ENCODE measurements at places on chromosomes 1 and 21. TPM values are rescaled to one million over a fixed set of nuclear protein-coding genes. Genes with fewer than 3 reads are reported as not detected.

DNA sequence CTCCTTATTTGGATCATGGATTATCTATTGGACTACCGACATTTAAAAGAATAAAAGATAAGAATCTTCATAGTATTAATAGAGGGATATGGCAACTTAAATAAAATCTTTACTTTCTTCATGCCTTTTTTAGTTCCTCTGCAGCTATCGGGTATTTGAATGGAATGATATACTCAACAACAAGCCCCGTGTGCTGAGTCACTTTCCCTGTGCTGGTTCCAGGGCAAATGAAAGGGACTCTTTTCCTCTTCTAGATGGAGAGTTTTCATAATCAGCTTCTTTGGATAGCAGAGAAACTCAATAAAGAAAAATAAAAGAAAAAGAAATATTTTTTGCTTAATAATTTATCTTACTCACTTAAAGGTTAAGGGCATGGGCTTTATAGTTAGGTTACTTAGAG is 213.7 kb downstream of the LRRC40 start:
- no peak overlapping the region for H3K4me3 ChIP-seq
- no peaks in the 10 kb centered on the region for H3K27me3 ChIP-seq
- H3K4me1 ChIP-seq, result no peaks in the 10 kb centered on the region
- no peak overlapping the region for H3K27ac ChIP-seq
- H3K36me3 ChIP-seq, result no peaks in the 10 kb centered on the region
- DNase-seq, result no peak

GRCh38 chr1:109919303-109919702 is 8.7 kb downstream of the CSF1 start:
- no peaks in the 10 kb centered on the region for H3K27me3 ChIP-seq
- H3K4me1 ChIP-seq, result no peaks in the 10 kb centered on the region
- no peak overlapping the region for H3K27ac ChIP-seq
- DNase-seq, result no peak

GRCh38 chr1:12406211-12407021 is 176.6 kb downstream of the VPS13D start:
- H3K4me1 ChIP-seq, result peaks cover 4% of the 10 kb centered on the region
- H3K27ac ChIP-seq, result no peak overlapping the region
- H3K4me3 ChIP-seq, result no peak overlapping the region
- peaks cover 23% of the 10 kb centered on the region for H3K36me3 ChIP-seq
- no peaks in the 10 kb centered on the region for H3K27me3 ChIP-seq

Gene PRKAA2
- 4.4 TPM for total RNA-seq

Gene IL12RB2
- not detected for total RNA-seq

Gene NVL
- 42.4 TPM for total RNA-seq

GRCh38 chr1:215635827-215636226 is 68.7 kb downstream of the KCTD3 start:
- peaks cover 8% of the 10 kb centered on the region for H3K4me1 ChIP-seq
- H3K36me3 ChIP-seq, result no peaks in the 10 kb centered on the region
- no peaks in the 10 kb centered on the region for H3K27me3 ChIP-seq
- no peak for DNase-seq
- H3K4me3 ChIP-seq, result no peak overlapping the region

Gene PER3
- 6.1 TPM for total RNA-seq

- no peaks in the 10 kb centered on the region for H3K4me1 ChIP-seq
- no peak overlapping the region for H3K4me3 ChIP-seq
- DNase-seq, result no peak
These were observed 24.8 kb downstream of the CD101 start for GRCh38 chr1:117026361-117026760.

GRCh38 chr1:155013632-155014031 is 11.0 kb downstream of the ZBTB7B start:
- H3K4me1 ChIP-seq, result no peaks in the 10 kb centered on the region
- H3K4me3 ChIP-seq, result no peak overlapping the region
- H3K27ac ChIP-seq, result no peak overlapping the region
- no peaks in the 10 kb centered on the region for H3K27me3 ChIP-seq

DNA sequence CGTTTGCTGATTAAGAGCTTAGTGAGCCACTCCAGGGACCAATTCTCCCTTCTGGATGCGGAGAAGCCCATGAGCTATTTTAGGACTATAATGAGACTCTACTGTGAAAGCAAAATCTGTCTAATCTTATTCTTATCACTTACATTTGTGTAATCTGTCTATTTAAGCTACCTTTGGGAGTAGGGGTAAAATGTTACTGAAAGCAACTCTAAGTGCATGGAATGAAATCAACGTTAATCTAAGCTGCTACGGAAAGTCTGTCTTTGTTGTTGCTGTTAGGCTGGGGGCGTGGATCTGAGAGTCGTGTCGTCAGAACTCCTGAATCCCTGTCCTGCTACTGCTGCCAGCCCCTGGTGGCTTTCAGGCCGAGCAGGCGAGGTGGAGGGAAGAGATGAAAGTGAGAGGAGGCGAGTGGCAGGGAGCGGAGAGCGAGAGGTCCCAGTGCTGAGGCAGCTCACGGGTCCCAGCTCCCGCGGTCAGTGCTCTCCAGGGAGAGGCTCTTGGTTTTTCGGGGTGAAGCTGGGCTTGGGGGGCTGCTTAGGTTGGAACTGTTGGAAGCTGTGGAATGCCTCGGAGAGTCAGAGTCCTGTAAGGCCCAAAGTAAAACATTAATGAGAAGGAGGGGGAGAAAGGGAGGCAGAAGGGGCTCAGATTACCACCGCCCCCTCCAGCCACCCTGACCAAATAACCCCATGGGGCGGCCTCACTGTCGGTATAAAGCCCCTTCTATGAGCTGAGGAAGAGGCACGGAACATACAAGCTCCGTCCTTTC is 53.9 kb downstream of the COQ8A start:
- no peaks in the 10 kb centered on the region for H3K27me3 ChIP-seq
- H3K27ac ChIP-seq, result peak overlapping the region; percentile 68
- H3K4me3 ChIP-seq, result no peak overlapping the region
- no peak for DNase-seq
- H3K36me3 ChIP-seq, result no peaks in the 10 kb centered on the region
- H3K4me1 ChIP-seq, result peaks cover 7% of the 10 kb centered on the region

DNA sequence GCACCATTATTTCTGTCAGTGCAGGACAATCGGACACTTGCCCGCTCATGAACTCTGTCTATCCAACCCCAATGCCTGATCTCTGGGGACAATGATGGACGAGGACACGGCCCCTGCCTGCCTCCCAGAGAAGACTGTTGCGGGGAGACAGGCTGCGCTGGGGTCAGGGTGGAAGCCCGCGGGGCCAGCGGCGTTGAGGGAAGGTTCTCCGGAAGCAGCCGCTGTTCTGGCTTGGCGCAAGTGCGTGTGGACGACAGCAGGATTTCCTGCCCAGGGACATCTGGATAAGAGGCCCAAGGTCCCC is 18.8 kb downstream of the RHBG start:
- H3K27me3 ChIP-seq, result peaks cover 66% of the 10 kb centered on the region
- H3K4me3 ChIP-seq, result no peak overlapping the region
- DNase-seq, result peak; percentile 63
- peak overlapping the region; percentile 94 for H3K27ac ChIP-seq
- no peaks in the 10 kb centered on the region for H3K36me3 ChIP-seq

Gene SLC45A1
- total RNA-seq, result 0.52 TPM

Gene IRF2BP2
- 41.6 TPM for total RNA-seq

DNA sequence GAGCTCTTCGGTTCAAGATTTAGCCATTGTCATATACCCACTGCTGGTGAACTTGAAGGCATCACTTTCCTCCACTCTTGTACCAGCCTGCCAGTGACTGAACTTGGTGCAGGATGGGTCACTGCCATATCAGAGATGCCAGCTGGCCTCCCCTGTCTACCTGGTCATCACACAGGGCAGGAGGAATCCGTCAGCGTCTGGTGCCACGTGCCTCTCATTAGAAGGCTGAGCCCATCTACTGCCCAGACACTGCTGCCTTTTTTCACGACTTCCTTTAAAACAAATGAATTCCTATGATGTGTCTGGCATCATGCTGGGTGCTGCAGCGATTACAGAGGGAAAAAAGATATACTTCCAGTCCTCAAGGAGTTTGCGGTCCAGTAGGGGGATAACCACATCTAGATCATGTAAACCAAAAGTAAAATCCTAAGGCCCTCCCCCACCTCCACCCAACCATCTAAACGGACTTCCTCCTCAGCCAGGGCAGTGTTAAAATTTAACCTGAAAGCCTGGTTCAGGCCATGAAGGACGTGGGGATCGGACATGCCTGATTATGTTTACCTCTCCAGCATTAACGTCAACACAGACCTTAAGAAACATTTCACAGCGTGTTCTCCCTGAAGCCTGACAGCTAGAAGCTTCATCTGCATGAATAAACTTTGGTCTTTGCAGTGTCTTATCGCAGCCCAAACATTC is 29.2 kb upstream of the PDE9A start:
- H3K27me3 ChIP-seq, result peaks cover 20% of the 10 kb centered on the region
- H3K27ac ChIP-seq, result no peak overlapping the region
- H3K36me3 ChIP-seq, result no peaks in the 10 kb centered on the region
- no peak overlapping the region for H3K4me3 ChIP-seq
- DNase-seq, result no peak

- DNase-seq, result no peak
- H3K27me3 ChIP-seq, result no peaks in the 10 kb centered on the region
- H3K4me1 ChIP-seq, result no peaks in the 10 kb centered on the region
- H3K4me3 ChIP-seq, result no peak overlapping the region
These were observed 283.5 kb upstream of the ADAMTS5 start for GRCh38 chr21:27250366-27250765.

Gene PARS2
- 8.9 TPM for total RNA-seq

- H3K4me1 ChIP-seq, result peaks cover 9% of the 10 kb centered on the region
- H3K27ac ChIP-seq, result no peak overlapping the region
- H3K36me3 ChIP-seq, result no peaks in the 10 kb centered on the region
- H3K4me3 ChIP-seq, result no peak overlapping the region
- no peaks in the 10 kb centered on the region for H3K27me3 ChIP-seq
These were observed 94.1 kb downstream of the NMNAT2 start for GRCh38 chr1:183323849-183324683.

- no peak overlapping the region for H3K4me3 ChIP-seq
- peak; percentile 91 for DNase-seq
- no peaks in the 10 kb centered on the region for H3K36me3 ChIP-seq
- no peaks in the 10 kb centered on the region for H3K27me3 ChIP-seq
These were observed 33.4 kb downstream of the RGS7 start for GRCh38 chr1:241323514-241324195.

DNA sequence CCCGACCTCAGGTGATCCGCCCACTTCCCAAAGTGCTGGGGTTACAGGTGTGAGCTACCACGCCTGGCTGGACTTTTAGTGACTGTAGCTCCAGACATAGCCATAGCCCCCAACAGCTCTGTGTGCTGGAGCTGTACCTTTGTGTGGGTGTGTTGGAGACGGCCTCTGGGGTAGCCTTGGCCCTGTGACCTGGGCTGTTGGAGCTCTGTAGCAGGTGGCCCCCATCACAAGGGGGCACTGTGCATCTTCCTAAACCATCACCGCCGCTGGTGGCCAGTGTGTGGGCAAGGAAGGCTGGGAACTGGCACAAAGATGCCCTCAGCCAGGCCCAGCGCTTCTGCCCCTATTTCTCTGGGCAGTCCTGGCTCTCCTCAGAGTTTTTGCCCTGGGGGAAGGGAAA is 38.4 kb upstream of the FOXO6 start:
- no peak overlapping the region for H3K27ac ChIP-seq
- no peaks in the 10 kb centered on the region for H3K4me1 ChIP-seq
- no peak overlapping the region for H3K4me3 ChIP-seq
- no peaks in the 10 kb centered on the region for H3K36me3 ChIP-seq

Gene FAM72C
- total RNA-seq, result 5.4 TPM

DNA sequence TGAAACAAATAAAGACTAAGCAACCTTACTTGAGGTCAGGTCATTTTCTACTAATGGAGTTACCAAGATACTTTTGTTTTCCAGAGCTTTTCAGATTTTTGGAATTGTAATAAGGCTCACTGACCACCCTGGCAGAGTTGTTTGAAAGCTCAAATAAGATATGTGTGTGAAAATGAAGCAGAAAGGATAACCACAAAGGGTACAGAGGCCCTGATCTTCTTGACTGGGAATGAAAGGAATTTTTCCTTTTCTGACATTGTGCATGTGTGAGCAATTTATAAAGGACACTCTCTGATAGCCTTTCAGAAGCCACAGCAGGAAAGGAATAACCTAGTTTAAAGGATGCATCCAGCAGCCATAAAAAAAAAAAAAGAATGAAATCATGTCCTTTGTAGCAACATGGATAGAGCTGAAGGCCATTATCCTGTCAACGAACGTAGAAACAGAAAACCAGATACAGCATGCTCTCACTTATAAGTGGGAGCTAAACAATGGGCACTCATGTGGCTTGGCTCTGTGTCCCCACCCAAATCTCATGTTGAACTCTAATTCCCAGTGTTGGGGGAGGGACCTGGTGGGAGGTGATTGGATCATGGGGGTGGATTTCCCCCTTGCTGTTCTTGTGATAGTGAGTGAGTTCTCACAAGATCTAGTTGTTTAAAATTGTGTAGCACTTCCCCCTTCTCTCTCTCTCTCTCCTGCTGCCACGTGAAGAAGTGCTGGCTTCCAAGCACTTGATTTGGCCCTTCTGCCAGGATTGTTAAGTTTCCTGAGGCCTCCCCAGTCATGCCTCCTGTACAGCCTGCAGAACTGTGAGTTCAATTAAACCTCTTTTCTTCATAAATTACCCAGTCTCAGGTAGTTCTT is 3.1 kb upstream of the SRP9 start:
- no peak overlapping the region for H3K27ac ChIP-seq
- no peaks in the 10 kb centered on the region for H3K36me3 ChIP-seq
- H3K4me1 ChIP-seq, result peaks cover 7% of the 10 kb centered on the region
- H3K27me3 ChIP-seq, result no peaks in the 10 kb centered on the region

- H3K4me1 ChIP-seq, result no peaks in the 10 kb centered on the region
- no peaks in the 10 kb centered on the region for H3K27me3 ChIP-seq
- H3K27ac ChIP-seq, result no peak overlapping the region
- H3K4me3 ChIP-seq, result no peak overlapping the region
These were observed 8.6 kb downstream of the CLDN14 start for GRCh38 chr21:36471254-36471723.

Gene KCNE1
- 0.24 TPM for total RNA-seq

Gene FMN2
- 32.0 TPM for total RNA-seq

DNA sequence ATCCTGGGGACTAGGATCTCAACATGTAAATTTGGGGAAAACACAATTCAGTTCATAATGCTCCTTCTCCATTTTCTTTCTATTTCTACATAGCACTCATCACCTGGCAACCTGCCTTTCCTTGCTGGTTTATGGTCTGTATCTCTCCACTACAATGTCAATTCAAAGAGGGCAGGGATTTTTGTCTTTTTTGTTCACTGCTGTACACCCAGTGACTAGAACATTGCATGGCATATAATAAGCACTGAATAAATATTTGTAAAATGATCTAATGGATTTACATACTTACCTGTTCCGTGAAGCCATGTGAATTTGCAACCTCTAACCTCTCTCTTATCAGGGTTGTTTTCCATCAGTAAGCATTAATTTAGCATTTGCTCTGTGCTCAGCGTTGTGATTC is 27.4 kb upstream of the TBX15 start:
- no peak for DNase-seq
- no peaks in the 10 kb centered on the region for H3K36me3 ChIP-seq
- H3K27me3 ChIP-seq, result no peaks in the 10 kb centered on the region
- no peaks in the 10 kb centered on the region for H3K4me1 ChIP-seq
- H3K4me3 ChIP-seq, result no peak overlapping the region

Gene TRIM63
- total RNA-seq, result not detected
